Natural killer cell treated with Interleukin-12 subunit alpha and Interleukin-12 subunit beta and Interleukin-15 and Interleukin-18, amount 100 ng/mL, for 72 hours (primary cell): ENCODE measurements at places on chromosomes 3 and 15. TPM values are rescaled to one million over a fixed set of nuclear protein-coding genes. Genes with fewer than 3 reads are reported as not detected.

GRCh38 chr15:100340721-100341238, 995 bp downstream of the ADAMTS17 start:
- no peaks in the 10 kb centered on the region for H3K36me3 ChIP-seq
- peak overlapping the region; percentile 38 for H3K4me3 ChIP-seq
- H3K4me1 ChIP-seq = peaks cover 12% of the 10 kb centered on the region
- peaks cover 34% of the 10 kb centered on the region for H3K27me3 ChIP-seq

- H3K36me3 ChIP-seq = no peaks in the 10 kb centered on the region
- H3K27ac ChIP-seq = no peak overlapping the region
- no peak overlapping the region for H3K4me3 ChIP-seq
Measured at GRCh38 chr3:73493543-73494308, 131.0 kb downstream of the PDZRN3 start.

Gene PRSS50
- total RNA-seq = not detected

DNA sequence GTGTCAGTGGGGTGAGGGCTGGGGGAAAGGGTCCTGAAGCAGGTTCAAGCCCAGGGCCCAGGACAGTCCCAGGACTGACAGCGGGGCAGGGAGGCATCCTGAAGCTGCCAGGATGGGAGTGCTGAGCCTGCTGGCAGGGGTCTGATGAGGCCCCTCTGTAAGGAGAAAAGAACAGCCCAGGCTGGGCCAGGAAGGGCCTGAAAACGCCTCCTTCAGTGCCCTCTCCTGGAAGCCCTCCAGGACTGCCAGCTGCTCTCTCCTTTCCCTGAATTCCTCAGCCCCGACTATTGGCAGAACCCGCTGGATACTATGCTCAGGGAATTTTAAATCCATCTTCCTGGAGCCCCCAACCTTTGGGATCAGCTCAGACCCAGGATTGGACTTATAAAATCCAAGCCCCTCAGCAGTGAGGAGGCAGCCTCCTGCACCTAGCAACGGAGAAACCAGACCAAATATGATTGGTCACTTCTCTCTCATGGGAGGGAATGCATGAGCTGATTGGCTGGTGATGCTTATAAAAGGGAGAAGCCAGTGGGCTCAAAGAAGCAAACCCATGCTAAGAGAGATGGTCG, 203.5 kb upstream of the LINGO1 start:
- H3K36me3 ChIP-seq = no peaks in the 10 kb centered on the region
- no peak overlapping the region for H3K4me3 ChIP-seq

DNA sequence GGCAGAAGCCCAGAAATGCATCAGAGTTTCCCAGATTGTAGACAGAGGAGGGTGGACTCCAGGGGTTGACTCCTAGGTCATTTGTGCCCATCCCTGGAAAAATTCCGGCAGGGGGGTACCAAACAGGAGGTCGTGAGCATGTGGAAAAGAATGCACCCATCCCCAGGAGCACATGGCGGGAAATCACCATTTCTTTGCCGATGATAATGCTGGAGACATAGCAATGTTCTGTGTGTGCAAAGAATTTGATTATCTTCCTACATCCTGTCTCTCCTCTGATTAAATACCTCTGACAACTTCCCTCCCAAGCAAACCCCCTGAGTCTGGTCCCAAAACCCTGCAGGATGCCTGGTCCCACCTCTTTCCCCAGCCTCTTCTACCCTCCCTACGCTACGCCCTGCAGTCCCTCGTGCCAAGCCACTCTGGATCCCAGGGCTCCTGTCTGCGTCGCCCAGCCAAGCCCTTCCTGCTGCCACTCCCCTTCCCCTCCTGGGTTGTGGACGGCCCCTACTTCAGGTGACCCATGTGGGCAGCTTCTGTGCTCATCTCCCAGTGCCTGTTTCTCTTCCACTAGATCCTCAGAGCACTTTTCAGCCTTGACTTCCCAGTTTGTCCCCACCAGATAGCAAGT, 15.8 kb downstream of the WNT7A start:
- no peaks in the 10 kb centered on the region for H3K36me3 ChIP-seq
- H3K27me3 ChIP-seq = peaks cover 30% of the 10 kb centered on the region
- H3K27ac ChIP-seq = no peak overlapping the region
- H3K4me3 ChIP-seq = no peak overlapping the region
- no peak for DNase-seq
- peaks cover 12% of the 10 kb centered on the region for H3K4me1 ChIP-seq

DNA sequence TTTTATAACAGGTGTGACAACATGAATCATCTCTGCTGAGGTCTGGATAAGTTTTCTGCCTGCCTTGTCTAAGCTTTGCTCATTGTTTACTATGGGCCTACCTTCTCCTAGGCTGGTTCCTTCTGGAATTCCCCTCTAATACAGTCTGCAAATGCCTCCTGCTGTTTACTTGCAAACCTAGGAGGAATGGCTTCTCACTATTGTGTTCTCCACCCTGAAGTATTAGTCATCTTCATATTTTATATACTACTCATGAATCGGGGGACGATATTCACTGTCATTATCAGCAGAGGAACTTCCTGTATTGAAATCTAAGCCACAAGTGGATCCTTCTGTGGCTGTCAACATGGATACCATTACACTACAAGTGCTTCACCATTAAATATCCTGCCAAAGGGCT, 154.8 kb downstream of the PLCL2 start:
- no peaks in the 10 kb centered on the region for H3K27me3 ChIP-seq
- no peaks in the 10 kb centered on the region for H3K36me3 ChIP-seq
- peak overlapping the region; percentile 61 for H3K27ac ChIP-seq
- DNase-seq = no peak
- peaks cover 38% of the 10 kb centered on the region for H3K4me1 ChIP-seq

Gene LRRC28
- 28.9 TPM for total RNA-seq

DNA sequence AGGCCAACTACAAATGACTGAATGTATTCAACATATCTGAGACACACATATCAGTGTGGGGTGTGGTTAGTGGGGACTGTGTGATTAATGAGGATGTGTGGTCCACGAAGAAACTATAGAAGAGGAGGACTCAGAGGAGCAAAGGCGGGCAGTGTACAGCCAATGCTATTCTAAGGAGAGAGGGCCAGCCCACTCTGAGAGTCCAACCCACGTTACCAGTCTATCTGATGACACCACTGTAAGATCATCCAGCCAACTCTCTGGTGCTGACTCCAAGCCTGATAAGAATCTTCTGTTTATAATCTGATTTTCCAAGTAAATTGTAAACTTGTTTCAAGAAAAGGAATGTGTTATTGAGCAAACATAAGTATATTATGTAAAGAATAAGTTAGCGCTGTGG, 47.2 kb downstream of the MCF2L2 start:
- H3K36me3 ChIP-seq = no peaks in the 10 kb centered on the region
- no peak overlapping the region for H3K27ac ChIP-seq
- peaks cover 10% of the 10 kb centered on the region for H3K4me1 ChIP-seq
- peaks cover 6% of the 10 kb centered on the region for H3K27me3 ChIP-seq
- H3K4me3 ChIP-seq = no peak overlapping the region

Gene CELSR3
- 4.4 TPM for total RNA-seq

DNA sequence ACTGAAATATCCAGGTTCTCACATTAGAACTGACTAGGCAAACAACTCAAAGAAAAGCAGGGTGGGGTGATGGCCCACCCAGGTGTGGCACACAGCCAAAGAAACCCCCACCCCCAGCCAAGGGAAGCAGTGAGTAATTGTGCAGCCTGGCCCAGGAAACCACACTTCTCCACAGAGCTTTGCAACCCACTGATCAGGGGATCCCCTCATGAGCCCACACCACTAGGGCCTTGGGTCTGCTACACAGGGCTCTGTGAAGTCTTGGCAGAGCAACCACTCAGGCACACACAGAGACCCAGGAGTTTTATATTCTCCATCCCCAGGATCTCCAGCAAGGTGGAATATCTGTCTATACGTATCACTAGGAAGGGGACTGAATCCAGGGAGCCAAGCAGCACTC, 22.2 kb upstream of the TRIM42 start:
- H3K4me1 ChIP-seq = no peaks in the 10 kb centered on the region
- no peaks in the 10 kb centered on the region for H3K27me3 ChIP-seq
- no peak overlapping the region for H3K27ac ChIP-seq
- H3K36me3 ChIP-seq = no peaks in the 10 kb centered on the region
- DNase-seq = no peak

Gene CHRM5
- not detected for total RNA-seq

GRCh38 chr3:39130026-39130425, 22.5 kb downstream of the TTC21A start:
- H3K4me1 ChIP-seq = peaks cover 22% of the 10 kb centered on the region
- no peaks in the 10 kb centered on the region for H3K36me3 ChIP-seq
- H3K4me3 ChIP-seq = no peak overlapping the region
- H3K27me3 ChIP-seq = no peaks in the 10 kb centered on the region
- no peak for DNase-seq

- DNase-seq = no peak
- no peaks in the 10 kb centered on the region for H3K36me3 ChIP-seq
- no peak overlapping the region for H3K4me3 ChIP-seq
- H3K27ac ChIP-seq = no peak overlapping the region
- H3K4me1 ChIP-seq = no peaks in the 10 kb centered on the region
Measured at GRCh38 chr3:136021803-136022202, 56.3 kb downstream of the PPP2R3A start.
